ENCODE measurements at places on chromosomes 11 and 22.
A peak's percentile ranks its signal among the peaks of the same experiment; 100 is the strongest.

DNA sequence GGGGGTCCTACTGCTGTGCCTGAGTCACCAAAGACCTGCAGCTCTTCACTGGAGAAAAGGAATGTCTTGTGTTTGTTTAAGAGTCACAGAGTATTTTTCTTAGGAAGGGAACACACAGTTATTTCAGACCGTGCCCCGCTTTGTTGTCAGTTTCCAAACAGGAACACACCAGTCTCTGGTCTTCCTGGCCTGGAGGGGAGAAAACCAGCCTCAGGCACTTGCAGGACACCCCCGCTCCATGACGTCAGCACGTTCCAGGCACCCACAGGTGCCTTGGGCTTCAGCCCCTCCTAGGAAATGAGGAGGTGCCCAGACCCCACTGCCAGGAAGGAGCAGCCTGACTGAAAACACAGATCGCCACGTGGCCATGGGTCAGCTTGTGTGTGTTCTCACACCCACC is 5.4 kb downstream of the DEAF1 start:
- no peak for DNase-seq

DNA sequence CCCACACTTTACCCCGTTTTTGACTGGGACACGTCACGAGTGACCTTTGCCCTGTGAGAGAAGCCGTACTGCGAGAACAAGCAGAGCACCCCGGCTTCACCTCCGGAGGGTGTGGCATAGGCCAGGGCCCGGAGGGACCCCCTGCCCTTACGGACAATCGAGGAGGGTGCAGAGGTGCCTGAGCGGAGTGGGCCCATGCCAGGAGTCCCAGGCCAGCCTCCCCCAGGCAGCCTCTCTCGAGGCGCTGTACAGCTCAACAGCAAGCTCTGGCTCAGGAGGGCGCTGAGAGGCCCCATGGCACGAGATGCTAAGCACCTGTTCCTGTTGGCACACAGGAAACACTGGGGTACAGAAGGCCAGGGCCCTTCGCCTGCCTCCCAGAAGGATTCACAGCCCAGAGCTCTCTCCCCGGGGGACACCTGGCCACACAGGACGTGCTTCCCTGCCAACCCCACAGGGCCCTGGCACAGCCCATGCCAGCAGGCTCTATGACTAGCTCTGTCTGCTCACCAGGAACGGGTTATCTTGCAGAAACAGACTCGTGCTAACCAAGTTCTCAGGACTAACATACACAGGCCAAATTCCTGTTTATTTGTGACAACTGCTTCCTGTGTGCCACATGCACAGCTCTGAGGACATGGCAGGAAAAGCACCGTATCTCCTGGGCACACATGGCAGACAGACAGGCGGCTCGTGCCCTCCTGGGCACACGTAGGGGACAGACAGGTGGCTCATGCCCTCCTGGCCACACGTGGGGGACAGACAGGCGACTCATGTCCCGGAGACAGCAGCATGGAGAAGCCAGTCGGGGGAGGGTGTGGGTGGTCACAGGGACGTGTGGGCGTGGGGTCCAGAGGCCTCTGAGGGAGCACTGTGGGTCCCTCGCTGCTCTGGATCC is 11.6 kb downstream of the TOLLIP start:
- DNase-seq, result no peak

DNA sequence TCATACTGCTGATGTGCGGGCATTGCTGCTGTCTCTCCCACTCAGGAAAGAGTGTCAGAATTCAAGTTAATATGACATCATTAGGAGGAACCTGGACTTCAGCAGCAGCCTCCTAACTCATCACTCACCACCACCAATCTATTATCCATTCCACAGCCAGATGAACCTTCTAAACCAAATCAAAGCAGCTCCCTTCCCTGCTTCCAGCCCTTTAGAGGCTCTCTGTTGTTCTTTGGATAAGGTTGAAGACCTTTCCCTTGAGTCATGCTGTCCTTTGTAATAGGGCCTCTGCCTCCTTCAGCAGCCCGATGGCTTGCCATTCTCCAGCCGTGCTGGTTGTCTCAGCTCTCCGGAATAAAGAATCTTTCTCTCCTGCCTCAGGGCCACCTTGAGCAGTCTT is 301.3 kb downstream of the DDX10 start:
- no peak for DNase-seq

GRCh38 chr11:9516113-9516512 is 55.3 kb downstream of the ZNF143 start:
- peak; percentile 68 for DNase-seq

GRCh38 chr22:44628835-44629234 is 73.2 kb upstream of the PRR5 start:
- no peak for DNase-seq

DNA sequence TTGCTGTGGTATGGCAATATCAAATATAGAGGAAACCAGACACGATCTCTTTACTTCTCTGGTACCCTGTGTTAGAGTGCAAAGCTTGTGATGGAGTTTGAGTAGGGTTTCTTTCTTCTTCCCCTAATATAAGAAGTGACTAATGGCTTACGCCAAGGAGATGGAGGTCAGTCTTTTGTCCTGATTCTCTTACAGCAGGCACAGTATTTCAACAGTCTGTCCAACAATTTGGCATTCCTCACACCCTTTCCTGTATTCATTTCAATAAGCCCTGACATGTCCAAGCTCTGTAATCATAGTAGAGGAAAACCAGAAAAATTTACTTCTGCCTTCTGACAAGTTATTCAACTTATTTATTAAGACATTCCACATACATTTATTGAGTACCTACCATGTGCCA is 546.2 kb downstream of the TMEM135 start:
- DNase-seq, result no peak

- peak; percentile 81 for DNase-seq
These were observed 25.5 kb upstream of the HORMAD2 start for GRCh38 chr22:30054764-30055069.

- DNase-seq, result no peak
These were observed 17.4 kb downstream of the AMOTL1 start for GRCh38 chr11:94785509-94785908.

- no peak for DNase-seq
These were observed 6.1 kb downstream of the FJX1 start for GRCh38 chr11:35624316-35624715.

GRCh38 chr11:117816846-117817367 is 7.6 kb downstream of the FXYD2 start:
- no peak for DNase-seq

GRCh38 chr11:20010851-20011225 is 149.4 kb downstream of the DBX1 start:
- no peak for DNase-seq

- DNase-seq, result no peak
These were observed 47.6 kb upstream of the OLFML1 start for GRCh38 chr11:7437696-7438095.

- no peak for DNase-seq
These were observed 147.4 kb upstream of the PGR start for GRCh38 chr11:101277036-101277435.

DNA sequence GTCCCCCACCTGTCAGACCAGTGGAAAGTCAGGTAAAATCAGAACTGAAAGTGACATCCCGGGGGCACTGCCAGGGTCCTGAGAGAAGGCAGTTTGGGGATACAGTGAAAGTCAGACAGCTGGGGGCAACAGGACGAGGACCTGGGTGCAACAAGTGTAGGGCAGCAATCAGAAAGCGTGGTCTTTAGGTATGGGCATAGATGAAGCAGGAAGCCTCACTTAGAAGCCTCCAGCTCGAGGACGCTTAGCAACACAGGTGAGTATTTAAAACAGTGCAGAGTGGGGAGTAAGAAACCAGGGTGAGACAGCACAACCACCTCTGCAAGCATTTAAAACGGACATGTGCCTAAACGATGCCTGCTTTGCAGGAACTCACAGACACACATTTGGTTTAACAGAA is 64.6 kb upstream of the POU2AF1 start:
- DNase-seq, result no peak

GRCh38 chr11:98194611-98195010 is 826.1 kb upstream of the CNTN5 start:
- DNase-seq, result no peak

- peak; percentile 55 for DNase-seq
These were observed 9.0 kb upstream of the MARK2 start for GRCh38 chr11:63829823-63830489.

- DNase-seq, result no peak
These were observed 131.0 kb upstream of the LDLRAD3 start for GRCh38 chr11:35812828-35813227.

DNA sequence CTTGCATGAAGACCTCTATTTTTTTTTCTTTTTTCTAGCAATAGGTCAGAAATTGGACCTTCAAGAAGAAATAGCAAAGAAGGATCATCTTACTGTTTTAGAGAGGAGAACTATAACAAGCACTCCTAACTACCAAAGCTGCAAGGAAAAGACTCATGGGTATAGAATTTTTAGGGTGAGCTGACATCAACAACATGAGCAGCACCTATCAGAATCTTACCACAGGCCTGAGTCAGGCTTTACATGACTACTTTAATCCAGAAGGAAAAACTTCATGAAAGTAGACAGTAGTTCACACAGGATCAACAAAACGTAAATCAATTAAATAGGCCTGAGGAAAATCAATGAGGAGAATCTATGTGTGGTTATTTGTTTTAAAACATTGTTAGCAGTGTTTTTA is 130.5 kb downstream of the FAM76B start:
- DNase-seq, result no peak
